ENCODE measurements at places on chromosomes 2 and 18. TPM values are rescaled to one million over a fixed set of nuclear protein-coding genes. Genes with fewer than 3 reads are reported as not detected.

GRCh38 chr2:216349366-216349765 is 22.9 kb downstream of the MARCHF4 start:
- DNase-seq, result no peak

DNA sequence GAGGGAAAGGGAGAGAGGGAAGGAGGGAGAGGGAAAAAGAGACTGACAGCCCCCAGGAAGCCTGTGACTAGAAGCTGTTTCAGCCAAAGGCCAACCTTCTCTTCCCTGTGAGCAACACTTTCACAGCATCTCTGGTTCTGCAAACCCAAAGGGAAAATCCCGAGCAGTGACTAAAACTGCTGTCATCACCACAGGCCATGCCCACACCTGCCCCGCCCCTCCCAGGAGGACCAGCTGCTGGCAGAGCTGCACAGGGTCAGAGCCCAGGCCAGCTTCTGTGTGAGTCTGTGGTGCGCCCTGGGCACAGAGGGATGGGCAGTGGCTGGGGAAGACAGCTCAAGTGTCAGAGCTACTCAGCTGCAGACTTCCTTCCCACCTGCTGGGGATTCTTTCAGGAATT is 64.9 kb upstream of the OTOS start:
- no peak for DNase-seq

DNA sequence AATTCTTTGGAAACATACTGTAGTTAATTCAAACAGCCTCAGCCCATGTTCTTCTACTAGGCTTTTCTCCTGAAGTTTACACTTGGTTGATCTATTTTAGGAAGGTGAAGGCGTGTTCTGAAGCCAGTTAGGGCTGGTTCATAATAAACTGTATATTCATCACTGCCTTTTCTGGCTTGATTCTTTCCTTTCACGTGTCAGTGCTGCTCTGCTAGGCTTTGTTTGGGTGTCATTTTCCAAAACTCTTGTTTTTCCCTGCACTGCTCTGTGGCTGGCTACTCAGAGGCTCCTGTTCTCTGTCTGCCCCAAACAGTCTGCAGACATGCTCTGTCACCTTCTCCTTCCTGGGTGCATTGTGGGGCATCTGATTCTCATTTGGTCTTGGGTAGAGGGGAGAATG is 136.1 kb downstream of the PARD3B start:
- no peak for DNase-seq

- no peak for DNase-seq
These were observed 1.0 kb upstream of the SNRNP200 start for GRCh38 chr2:96306370-96306769.

- DNase-seq, result no peak
These were observed 361.4 kb downstream of the ALK start for GRCh38 chr2:29560030-29560429.

DNA sequence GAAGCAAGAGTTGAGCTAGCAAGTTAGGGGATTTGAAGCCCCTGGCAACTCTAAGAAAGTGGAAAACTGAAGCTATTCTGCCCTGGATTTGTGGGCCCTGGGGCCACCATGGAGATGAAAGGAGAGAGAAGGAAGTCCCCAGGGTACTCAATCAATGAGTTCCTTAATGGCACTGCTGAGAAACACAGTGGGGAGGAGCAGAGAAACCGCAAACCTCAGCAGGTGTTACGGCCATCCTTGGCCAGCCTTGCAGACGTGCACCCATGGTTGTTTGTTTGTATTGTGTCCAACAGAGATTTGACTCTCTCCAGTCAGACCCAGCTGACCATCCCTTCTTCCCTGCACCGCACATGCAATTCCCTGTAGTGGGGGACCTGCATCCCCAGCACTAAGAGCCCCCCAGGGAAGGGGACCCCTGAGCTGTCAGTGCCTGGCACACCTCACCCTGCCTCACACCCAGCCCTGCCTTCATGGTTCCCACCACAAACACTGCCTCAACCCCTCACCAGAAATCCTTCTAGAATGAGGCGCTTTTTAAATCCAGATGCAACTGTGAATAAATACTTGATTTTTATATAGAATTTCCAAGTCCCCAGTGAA is 255.3 kb downstream of the SH3BP4 start:
- DNase-seq, result no peak

DNA sequence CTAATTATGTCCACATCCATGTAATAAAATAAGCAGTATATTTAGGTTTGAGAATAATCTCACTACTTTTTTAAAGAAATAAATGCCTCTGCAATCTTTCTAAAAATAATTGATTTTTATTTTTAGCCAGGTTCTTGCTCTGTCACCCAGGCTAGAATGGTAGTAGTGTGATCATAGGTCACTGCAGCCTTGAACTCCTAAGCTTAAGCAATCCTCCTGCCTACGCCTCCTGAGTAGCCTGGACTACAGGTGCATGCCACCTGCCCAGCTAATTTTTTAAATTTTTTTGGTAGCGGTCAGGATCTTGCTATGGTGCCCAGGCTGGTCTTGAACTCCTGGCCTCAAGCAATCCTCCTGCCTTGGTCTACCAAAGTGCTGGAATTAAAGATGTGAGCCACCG is 133.3 kb downstream of the CAMKMT start:
- DNase-seq, result no peak

DNA sequence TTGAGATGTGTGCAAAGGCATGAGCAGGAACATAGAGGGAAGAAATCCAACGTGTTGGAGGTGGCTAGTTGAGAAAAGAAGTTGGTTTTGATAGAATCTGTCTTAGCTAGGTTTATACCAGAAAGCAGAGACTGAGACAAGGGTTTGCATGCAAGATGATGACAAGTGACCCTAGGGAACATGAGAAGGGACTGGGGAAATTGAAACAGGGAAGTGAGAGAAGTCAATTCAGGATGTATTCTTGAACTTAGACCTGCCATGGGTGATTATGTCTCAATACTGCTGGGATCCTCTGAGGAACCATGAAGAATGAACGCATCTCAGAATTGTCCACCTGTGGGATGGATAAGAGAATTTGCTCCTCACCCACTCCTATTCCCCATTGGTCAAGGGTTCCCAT is 20.5 kb downstream of the IL36A start:
- no peak for DNase-seq

GRCh38 chr2:232415138-232415690 is 8.6 kb downstream of the ALPG start:
- DNase-seq, result no peak

GRCh38 chr2:127573771-127574170 is 38.3 kb downstream of the MYO7B start:
- no peak for DNase-seq

GRB14 gene
- polyA plus RNA-seq, result 3.0 TPM

CRYGB gene
- not detected for polyA plus RNA-seq

CPS1 gene
- polyA plus RNA-seq, result 0.24 TPM

SERPINB11 gene
- not detected for polyA plus RNA-seq

PLGLB2 gene
- 0.68 TPM for polyA plus RNA-seq

All from endothelial cell of umbilical vein (primary cell).